ENCODE measurements at places on chromosomes 2 and 18.

- no peak for DNase-seq
Measured at GRCh38 chr2:119489232-119489952, 34.9 kb downstream of the SCTR start.

DNA sequence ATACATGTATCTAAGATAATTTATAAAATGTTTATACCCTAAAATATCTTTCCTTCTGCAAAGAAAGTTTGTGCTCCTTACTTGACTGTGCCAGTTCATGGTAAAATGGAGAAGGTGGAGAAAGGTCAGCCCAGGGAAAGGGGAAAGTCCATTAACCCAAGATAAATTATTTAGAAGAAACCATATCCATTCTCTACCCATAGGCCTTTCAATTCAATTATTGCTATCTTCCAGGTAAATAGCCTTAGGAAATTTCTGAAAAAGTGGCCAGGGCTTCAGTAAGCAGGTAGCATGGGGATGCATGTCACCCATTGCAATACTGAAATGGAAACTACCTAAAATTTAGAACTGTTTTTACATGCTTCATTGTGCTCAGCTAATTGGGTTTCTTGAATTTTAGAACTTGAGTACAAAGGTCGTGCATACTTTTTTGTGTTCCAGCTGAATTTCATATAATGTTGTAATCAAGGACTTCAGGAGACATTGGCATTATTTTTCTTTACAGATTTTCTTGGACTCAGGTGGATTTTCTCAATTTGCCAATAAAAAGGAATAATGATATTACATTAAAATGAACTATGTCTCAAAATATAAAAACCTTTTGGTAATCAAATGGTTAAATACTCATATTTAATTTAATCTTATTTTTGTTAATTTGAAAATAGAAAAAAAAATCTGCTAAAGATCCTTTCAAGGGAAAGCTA, 124.9 kb downstream of the CSRNP3 start:
- no peak for DNase-seq

DNA sequence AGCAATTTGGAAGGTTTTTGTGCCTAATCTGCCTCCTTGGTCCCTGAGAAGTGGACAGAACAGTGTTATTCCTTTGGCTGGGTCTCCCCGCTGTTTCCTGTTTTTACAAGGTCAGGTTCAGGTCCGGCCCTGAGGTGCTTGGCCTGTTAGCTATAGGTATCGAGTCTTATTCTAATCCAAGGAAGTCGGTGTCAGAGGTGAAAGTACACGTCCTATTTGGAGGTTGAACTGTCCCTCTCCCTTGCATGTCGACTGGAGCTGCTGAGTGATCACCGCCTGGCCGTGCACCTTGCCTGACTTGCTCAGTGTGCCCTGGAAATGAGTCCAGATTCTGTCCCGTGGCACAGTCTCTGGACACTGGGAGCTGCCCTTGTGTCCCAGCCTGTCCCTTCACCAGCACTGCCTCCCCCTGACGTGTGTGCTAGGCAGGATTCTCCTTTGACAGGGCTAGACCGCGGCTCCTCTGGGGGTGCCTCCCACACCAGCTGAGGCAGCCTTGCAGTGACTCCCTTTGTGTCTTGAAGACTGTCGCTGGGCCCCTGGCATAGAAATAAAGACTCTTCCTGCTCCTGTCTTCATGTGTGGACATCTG, 65.7 kb upstream of the RBM44 start:
- DNase-seq: no peak

DNA sequence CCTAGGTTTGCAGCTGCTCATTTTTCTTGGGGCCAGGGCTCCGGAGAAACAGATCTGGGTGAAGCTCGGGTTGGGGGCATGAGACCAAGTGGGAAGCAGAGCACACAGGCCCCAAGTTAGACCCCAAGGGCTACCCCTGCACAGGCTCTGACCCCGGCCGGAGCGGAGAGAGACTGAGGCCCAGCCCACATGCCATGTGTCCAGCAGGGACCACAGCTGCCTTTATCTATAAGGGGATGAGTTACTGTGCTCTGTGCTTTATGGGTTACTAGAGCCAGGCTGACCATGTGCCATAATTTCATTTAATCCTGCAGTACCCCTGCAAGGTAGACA, 30.3 kb upstream of the PRLH start:
- DNase-seq: no peak

DNA sequence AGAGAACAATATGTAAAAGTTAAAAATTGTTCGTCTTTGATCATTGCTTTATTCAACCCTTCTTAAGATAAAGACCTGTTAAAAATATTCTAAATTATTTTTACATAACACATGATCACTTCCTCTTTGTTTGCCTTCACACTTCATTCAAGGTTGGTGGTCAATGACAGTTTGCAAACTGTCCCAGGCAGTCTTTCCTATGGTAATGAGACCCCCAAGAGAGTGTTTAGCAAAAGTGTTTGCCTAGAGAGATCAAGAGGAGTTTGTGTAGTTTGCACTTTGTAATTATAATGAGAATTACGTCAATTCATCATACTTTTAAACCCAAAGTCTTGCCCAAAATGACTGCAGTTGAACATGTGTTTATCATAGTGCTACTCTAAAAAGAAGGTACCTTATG, 77.2 kb upstream of the ABCA12 start:
- no peak for DNase-seq

DNA sequence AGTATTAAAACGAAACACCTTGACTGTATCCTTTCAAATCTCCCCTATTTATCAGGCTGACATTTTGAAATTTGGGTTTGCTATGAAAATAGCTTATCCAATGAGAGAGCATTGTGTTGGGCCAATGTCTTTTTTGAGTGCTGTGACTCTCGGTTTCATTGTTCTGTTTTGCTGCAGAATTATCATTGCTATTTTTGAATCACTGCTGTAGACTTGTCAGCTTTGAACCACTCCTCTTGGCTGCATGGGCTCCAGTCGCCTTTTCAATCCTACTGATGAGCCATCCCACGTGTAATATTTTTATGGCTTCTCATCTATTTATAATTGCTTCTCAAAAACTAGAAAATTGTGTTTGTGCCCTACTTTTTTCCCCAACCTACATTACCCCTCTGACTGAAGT, 322.8 kb downstream of the LNPK start:
- DNase-seq: no peak

DNA sequence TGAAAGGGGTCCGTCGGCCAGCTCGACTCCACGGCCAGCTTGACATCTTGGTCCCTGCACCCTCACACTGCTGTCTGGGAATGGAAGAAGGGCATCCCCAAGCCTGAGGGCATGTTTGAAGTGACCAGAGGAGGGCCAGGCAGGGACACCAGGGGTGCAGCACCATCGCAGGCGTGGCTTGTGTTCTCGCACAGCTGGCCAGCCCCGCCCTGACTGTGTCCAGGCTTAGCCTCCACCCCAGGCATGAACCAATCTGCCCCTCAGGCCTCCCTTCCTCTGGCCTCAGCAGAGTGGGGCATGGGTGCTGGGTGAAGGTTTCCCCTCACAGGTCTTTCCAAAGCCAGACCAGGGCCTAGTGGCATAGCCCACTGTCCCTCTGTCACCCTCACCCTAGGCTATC, 25.0 kb downstream of the EMX1 start:
- no peak for DNase-seq

GRCh38 chr2:75099521-75099922, 99.8 kb downstream of the TACR1 start:
- DNase-seq: no peak

GRCh38 chr2:136024616-136025015, 39.2 kb upstream of the DARS1 start:
- DNase-seq: no peak

- DNase-seq: no peak
Measured at GRCh38 chr2:239724194-239724849, 300.8 kb downstream of the NDUFA10 start.

DNA sequence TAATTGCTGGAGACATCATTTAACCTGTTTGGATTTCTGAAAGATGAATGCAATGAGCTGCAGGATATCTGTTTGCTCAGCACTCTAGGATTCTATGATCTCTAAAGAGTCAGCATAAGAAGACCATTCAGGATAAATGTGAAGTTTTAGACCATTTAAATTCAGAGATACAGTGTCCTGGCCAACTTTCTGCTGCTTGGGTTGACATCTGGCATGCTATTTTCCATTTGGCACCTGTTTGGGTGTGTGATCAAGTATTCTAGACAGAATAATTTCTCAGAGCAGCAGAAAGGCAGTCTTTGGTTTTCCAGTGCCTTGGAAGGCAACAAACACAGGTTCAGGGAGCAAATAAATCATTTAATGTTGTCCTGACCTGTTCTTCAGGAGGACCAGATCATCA, 144.8 kb upstream of the NDUFV2 start:
- DNase-seq: no peak

- DNase-seq: no peak
Measured at GRCh38 chr18:23922939-23923338, 91.6 kb upstream of the TTC39C start.

GRCh38 chr2:2738684-2739083, 407.6 kb upstream of the MYT1L start:
- no peak for DNase-seq

- DNase-seq: no peak
Measured at GRCh38 chr2:150462770-150463169, 24.7 kb downstream of the RND3 start.

DNA sequence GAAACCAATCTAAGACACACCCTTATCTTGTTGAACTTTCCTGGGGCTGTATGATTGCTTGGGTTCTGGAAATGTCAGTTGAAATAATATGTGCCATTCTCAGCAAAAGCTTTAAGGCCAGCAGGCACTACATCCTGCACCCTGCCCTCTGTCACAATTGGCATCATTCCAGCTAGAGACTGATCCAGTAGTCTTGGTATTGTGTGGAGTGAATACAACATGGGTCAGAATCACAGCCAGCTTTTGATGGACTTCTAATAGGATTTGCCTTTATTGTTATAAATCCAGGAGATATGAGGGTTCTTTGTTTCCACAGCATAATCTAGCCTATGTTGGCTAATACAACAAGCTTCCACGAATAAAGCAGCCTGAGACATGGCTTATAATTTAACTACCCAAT, 617.0 kb upstream of the CDH2 start:
- DNase-seq: no peak

DNA sequence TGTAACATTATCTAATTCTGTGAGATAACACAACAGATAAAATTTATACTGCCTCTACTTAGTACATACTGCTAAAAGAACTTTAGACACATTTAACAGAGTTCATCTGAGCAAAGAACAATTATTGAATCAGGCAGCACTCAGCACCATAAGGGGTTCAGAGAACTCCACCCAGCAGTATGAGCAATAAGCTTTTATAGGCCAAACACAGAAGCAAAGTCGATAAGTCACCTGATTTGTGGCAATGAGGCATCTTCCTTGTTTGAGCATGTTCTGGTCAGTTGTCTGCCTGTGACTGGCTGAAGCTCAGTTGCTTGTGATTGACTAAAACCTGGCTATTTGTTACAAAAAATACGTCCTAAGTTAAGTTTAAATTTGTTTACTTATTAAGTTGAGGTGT, 746.1 kb upstream of the DDX18 start:
- no peak for DNase-seq

DNA sequence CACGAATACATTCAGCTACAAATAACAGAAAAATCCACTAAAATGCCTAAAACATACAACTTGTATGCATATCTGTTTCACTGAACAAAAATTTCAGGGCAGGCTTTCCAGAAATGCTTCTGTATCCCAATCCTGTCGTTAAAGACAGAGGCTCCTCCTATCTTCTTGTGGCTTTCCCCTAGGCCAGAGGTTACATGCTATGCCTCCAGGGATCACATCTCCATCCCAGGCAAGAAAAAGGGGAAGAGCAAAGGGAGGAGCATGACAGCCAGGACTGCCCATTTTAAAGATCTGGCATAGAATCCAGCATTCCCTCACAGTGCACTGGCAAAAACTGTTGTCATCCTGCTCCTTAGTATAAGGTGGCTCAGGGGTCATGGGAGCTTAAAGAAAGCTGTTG, 268.7 kb upstream of the SETBP1 start:
- DNase-seq: no peak

GRCh38 chr2:219157396-219157795, 3.2 kb downstream of the NHEJ1 start:
- DNase-seq: no peak

GRCh38 chr18:47412924-47413323, 161.5 kb upstream of the SKOR2 start:
- no peak for DNase-seq

DNA sequence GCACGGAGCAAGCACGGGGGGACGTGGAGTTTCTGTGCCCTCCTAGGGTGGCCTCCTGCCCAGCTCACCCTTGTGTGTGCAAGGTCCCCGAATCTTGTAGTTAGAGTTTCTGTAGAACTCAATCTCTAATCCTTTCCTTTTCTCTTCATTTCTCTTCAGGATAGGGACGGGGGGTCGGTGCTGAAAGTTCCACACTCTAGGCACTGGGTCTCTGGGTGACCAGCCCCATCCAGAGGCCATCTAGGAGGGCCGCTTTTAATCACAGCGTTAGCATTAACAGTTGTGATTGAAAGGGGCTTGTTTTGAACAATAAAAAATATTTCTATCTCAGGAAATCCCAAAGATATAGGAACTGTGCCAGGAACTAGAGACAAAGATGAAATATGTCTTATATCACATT, 10.5 kb downstream of the SOCS6 start:
- no peak for DNase-seq

DNA sequence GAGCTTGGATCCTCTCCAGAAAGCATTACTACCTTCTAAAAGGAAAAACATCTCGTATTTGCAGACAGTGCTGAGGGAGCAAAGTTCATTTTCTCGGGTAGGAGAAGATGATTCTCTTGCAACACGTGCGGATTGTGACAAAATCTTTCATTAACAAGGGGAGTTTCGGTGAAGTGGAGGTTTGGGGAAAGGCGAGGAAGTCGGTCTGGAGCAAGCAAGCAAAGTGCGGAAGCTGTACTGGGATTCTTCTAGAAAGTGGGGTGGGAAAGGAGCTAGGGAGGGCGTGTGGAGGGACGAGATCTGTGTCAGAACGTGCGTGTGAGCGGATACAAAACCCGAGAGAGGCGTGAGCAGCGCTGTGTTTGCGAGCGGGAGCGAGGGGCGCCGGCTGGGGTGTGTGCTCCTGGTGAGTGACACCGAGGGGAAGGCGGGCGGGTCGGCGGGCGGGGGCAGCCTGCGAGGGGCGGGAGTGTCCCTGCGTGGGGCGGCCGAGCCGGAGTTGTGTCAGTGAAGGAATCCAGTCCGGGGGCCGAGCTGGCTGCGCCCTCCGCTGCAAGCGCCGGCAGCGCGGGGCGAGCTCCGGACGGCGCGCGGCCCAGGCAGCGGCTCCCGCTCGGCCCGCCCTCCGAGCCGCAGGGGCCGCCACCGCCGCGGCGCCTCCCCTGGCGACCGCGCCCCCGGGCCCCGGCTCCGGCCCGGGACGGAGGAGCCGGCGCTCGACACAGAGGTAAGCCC, at the start of gene SPATS2L:
Gene SPATS2L (plus strand): TSS at position 498 of the 735 bp plus-strand sequence. CDS start 82,552 bp downstream, outside the sequence.
- peak; percentile 47 for DNase-seq

- no peak for DNase-seq
Measured at GRCh38 chr2:152078662-152079061, 20.2 kb downstream of the CACNB4 start.
